ENCODE measurements at places on chromosomes 13 and 19.

- DNase-seq: peak; percentile 99
These were observed 28.2 kb downstream of the GAS6 start for GRCh38 chr13:113835461-113836270.

- peak; percentile 88 for DNase-seq
These were observed 4.8 kb upstream of the SOX1 start for GRCh38 chr13:112062072-112062567.

DNA sequence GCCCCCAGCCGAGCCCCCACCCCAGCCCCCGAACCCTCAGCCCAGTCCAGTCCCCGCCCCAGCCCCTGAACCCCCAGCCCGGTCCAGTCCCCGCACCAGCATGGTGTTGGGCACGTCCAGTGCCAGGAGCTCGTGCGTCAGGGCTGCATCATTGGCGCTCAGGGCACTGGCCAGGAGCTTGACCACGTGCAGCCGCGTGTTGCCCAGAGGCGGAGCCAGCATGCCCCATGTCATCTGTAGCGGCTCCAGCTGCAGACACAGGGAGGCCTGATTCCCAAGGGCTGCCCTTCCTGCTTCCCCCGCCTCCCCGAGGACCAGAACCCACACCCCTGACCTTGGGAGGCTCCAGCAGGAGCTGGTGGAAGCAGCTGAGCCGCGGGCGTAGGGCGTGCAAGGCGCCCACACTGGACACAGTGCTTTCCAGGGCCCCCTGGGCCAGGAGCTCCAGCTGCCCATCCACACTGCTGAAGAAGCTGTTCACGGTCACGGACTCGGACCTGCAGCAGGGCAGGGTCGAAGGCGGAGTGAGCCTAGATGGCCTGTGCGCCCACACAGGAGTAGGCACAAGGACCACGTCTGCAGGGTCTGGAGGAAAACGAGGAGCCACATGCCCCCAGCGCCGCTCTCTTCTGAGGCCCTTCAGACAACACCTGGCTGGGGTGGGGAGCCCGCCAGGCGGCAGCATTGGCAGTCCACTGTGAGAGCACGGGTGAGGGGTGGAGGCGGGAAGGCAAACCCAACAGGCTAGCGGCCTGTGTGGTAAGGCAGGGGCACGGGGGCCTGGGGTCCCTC lies 12.8 kb upstream of the TMEM86B start:
- DNase-seq: no peak

DNA sequence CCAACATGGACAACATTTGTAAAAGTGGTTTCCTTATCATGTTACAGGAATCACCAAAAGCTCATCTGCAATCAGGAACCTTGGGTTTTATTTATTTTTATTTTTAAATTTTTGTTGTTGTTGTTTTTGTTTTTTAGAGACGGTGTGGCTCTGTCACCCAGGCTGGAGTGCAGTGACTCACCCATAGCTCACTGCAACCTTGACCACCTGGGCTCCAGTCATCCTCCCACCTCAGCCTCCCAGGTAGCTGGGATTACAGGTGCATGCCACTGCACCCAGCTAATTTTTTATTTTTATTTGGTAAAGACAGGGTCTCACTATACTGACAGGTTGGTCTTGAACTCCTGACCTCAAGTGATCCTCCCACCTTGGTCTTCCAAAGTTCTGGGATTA lies 13.6 kb upstream of the SERP2 start:
- no peak for DNase-seq

DNA sequence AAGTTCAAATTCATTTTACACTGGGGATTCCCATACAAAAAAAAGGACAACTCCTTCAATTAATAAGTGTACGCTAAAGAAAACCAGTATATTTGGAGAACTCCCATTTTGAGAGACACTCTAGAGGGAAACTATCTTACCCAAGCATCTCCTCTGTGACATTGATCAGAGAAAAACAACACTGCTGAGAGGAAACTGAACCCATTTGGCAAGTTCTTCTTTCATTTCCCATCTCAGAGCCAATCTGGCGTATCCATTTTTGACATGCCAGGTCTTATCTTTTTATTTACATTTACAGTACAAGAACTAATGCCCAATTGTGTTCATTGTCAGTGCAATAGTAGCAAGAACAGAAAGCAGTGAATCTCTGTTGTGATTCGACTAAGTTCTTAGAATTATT lies 30.1 kb downstream of the LIG4 start:
- no peak for DNase-seq

DNA sequence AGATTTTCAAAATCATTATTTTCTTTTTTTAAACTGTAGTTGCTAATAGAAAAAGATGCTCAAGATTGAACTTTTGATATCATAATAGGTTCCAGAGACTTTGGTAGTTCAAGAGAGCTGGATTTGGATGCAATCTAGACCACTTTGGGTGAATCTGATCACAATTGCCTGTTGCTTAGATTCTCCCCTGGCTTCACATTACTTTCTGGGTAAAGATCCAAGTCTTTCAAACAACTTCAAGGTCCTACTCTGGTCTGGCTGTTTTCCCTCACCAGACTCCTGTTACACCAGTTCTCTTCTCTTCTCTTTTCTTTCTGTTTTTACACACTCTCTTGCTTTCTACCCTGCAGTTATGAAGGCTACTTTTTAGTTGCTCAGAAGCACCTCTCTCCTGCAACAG lies 7.4 kb upstream of the SPRY2 start:
- no peak for DNase-seq

- DNase-seq: no peak
These were observed 3.5 kb downstream of the PEG3 start for GRCh38 chr19:56837004-56837403.

DNA sequence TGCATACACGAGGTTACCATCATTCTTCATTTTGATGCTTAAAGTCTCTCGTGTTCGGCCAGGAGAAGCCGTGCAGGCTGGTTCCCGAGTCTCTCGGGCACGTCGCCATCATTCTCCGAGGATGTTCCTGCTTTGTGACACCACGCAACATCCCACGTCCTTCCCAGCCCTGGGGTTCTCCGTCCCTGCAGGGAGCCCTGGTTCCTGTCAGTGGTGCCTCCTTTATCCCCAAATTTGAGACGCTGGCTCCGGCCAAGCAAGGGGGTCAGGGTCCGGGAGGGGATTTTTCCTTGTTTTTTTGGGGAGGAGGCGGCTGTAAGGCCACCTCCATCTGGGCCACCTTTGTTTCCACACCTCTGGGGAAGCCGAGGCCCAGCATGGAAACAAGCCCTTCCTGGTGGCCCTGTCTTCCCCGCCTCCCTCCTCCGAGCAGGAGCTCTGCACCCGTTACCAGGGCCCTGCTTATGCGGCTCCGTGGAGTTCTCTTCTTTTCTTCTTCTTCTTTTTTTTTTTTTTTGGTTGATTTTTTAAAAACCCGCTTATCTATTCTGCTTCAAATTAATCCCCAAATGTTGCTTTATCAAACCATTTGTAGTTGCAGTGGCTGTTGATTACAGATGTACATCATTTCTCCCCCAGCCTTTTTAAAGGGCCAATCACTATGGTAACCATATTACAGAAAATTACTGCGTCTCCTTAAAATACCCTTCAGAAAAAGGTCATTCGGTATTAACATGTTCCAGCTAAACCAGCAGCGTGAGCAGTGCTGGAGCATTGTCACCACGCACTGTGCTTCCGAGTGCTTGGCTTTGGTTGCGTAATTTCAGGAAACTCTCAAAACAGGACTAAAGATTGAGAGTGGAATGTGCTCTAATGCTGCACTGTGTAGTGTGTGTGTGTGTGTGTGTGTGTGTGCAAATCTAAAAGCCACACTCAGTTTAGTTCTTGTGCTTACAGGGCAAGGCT lies 50.4 kb downstream of the TEX29 start:
- no peak for DNase-seq

DNA sequence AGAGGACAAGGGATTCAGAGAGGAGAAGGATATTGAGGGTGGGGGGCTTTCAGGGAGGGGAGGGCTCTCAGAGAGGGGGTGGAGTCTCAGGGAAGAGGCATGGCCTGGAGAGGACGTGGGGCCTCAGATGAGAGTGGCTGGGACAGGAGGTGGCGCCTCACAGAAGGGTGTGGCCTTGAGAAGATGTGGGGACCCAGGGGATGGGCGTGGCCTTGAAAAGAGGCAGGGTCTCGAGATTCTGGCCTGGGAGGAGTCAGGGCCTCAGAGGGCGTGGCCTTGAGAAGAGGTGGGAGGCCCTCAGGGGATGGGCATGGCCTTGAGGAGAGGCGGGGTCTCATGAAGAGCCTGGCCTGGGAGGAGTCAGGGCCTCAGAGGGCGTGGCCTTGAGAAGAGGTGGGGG lies 23.7 kb upstream of the TNFSF14 start:
- no peak for DNase-seq

DNA sequence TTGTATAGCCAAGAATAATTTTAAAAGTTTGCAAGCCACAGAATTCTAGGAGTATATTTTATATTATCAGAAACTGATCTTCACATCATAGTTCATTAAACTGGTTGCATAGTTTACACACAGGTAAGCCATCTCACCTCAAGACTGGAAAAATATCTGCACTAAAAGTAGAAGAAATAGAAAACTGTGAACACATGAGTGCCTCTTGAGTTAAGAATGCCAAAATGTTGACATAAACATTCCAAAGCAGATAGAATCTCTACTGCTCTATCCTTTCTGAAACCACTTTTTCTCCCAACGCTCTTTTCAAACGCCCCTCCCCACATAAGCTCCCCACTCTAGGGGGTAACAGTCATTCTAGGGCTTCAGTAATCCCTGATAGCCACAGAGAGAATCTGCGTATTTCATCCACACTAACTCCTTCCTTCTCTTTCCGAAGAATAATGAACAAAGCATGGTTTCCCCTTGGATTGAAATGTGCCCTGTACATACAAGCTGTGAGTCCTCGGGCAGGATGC lies 201.5 kb downstream of the IRS2 start:
- no peak for DNase-seq

GRCh38 chr13:93558637-93559036 lies 332.0 kb downstream of the GPC6 start:
- DNase-seq: peak; percentile 24

DNA sequence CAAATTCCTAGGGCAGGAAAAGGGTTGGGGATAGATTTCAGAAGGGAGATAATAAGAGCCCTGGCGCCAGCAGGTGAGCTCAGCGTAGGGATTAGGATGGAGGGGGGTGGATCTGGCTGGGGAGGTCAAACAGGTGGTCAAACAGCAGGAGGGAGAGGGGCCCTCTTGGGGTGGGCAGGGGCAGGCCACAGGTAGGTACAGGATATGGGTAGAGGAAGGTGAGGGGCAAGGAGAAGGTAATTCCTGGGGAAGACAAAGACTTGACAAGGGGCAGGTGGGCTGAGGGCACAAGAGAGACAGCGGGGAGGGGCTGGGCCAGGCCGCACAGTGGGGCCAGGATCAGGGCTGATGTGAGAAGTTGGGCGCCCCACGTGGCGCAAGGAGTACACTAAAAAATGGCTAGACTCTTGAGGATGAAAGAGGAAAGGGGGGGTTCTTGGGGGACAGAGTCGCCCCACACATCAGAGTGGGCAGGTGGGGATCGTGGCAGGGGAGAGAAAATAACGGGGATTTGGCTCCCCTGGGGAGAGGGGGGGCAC lies 713 bp downstream of the KRI1 start:
- DNase-seq: peak; percentile 46

DNA sequence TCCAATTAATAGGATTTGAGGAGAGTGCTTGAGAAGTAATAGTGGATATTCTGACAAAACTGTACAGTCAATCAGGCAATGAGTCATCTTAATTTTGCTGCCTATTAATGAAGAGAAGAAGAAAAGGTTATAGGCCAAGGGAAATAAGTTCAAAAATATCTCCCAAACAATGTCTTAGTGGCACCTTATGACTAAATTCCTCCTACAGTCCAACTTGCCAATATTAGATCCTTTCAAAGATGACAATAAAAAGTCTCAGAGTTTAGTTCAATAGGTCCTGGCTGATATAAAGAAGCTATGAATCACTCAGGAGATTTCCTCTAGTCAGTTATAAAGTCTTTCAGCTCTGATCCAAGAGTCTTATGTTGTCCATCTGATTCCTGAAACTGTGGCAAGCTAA lies 27.9 kb downstream of the UGGT2 start:
- DNase-seq: no peak

DNA sequence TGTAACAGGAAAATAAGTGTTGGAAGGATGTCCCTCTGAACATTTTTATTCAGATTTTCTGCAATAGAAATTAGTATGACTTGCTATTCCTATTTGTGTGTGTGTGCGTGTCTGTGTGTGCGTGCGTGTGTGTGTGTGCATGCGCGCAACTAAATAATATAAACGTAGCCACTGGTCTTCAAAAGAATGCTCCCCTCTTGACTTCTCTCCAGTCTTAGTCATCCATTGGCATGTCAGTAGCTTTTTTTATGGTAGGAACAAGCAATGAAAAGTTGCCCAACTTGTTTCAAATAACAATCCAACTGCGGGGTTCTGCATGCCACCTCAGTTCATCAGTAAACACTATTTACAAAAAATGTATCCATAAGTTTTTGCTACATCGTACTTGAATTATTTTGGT lies 249.6 kb downstream of the GPC6 start:
- DNase-seq: peak; percentile 37

All from DMS79 treated with DMSO at 0.1 percent for 48 hours (cell line).